ENCODE measurements at places on chromosomes 16 and 17.

DNA sequence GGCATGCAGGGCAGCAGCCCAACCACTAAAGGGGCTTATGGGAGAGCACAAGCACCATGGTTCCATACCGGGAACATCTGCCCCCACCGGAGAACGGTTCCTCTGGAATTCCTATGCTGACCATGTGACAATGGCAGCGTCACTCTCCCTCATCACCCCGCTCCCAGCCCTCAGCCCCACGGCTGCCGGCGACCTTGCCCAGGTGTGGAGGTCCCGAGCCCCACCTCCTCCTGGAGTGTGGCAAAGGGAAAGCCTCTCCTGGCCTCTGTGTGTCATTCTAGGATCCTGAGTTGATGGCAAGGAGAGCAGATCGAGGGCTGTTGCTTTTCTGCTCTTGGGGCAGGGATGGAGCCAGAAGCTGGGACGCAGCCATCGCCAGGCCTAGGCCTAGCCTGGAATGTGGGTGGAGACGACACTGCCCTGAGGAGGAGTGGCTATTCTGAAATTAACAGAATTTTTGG lies 17.8 kb upstream of the RNPS1 start:
- DNase-seq, result no peak

DNA sequence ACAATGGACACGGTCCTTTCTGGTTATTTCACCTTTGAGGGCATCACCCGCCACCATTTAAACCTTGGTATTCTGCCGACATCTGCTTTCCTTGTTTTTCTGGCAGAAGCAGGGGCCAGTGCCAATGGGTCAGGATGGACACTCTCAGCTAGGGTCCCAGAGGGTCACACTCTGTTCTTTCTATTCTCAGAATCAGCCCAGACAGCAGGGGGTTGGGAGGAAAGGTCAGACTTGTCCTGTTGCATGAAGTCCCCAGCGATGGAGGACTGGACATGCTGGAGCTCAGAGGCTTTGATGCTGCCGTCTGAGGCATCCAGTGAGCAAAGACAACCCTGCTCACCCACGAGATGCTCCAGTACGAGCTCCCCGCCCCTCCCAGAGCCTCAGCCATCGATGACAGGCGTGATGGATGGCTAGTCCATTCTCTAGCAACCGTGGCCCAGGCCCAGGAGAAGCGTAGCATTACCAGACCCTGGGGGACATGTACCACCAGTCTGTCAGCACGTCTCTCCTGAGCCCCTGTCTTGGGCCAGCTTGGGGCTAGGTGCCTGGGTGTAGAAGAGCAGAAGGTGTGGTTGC lies 62.0 kb downstream of the FOXL1 start:
- DNase-seq, result no peak

DNA sequence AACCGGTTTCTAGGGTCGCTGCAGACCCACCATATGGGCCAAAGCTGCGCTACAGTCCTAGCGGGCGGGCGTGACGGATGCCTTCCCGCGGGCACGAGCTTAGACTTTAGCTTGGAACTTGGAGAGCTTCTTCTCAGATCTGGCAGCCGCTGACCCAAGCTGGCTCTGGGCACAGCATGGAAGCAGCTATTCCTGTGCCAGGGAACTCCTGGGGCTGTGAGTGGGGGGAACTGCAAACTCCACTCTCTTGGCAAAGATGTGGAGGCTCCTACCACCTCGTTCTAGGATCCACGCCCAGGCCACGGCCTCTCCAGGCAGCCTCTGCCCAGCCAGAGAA lies 8.8 kb downstream of the FAAP100 start:
- DNase-seq, result no peak

- DNase-seq, result no peak
These were observed 72.1 kb downstream of the BANP start for GRCh38 chr16:88023366-88023765.

GRCh38 chr16:11494433-11494832 lies 92.3 kb downstream of the LITAF start:
- DNase-seq, result no peak

DNA sequence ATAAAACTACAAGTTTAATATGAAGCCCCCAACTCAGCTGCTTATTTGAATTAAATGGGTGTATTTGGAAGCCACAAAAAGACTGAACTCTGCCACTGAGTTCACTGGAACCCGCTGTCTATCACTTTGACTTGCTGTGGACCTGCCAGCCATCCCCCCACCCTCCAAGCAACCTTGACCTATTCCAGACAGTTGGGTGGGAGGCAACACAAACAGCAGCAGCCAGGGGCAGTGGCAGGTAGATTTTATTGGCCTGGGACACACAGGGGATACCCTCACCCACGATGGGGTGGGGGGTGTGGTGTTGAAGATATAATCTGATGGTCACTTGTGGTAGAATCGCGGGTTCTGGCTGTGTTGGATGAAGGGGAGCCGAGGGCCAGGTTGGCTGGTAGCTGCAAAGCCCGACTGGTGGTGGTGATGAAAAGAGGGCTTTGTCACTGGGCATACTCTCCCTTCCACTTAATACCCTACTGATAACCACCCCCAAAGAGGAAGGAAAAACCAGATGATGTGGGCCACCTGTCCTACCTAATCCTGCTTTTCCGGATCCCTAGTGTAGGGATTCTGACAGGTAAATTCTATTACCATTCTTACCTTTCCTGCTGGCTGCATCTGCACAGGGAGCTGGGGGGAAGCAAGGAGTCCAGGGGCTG lies 2.6 kb downstream of the GPS2 start:
- no peak for DNase-seq

- DNase-seq, result no peak
These were observed 26.2 kb upstream of the IRF8 start for GRCh38 chr16:85872734-85873133.

DNA sequence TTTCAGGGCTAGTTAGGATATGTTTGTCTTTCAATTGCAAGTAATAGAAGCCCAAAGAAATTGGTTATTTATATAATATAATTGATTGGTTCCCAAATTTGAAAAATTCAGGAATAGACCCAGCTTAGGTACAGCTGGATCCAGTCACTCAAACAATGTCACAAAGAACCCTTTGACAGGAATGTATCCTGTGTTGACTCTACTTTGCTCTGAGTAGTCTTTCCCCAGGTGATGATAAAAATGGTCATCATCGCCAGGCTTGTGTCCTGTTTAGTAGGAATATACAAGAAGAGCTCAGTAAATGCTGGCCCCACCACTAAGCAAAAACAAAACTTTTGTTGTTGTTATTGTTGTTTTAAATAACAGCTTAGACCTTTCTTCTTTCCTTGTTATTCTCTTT lies 35.0 kb downstream of the MAPT start:
- no peak for DNase-seq

GRCh38 chr17:78883089-78883532 lies 19.9 kb downstream of the CEP295NL start:
- no peak for DNase-seq

GRCh38 chr17:53543472-53543871 lies 279.3 kb upstream of the KIF2B start:
- no peak for DNase-seq

- DNase-seq, result peak; percentile 81
These were observed 647 bp downstream of the UNK start for GRCh38 chr17:75785016-75785890.

GRCh38 chr16:71473891-71474290 lies 11.8 kb upstream of the ZNF23 start:
- DNase-seq, result no peak

DNA sequence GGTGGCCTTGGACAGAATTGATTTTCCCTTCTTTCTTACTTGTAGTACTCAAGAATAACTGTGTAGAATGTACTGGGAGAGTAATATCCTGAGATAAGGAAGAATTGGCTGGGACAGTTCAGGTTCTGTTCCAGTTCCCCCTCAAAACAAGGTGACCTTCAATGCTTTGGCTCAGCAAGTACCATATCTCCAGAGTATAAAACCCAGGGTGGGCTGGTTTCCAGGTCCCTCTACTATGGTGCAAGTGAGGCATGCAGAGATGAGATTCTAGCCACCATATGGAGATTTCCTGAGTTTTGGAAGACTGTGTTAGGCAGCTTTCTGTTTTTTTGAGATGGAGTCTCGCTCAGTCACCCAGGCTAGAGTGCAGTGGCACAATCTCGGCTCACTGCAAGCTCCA lies 18.1 kb upstream of the DLX3 start:
- DNase-seq, result no peak

GRCh38 chr16:74462361-74462760 lies 41.1 kb upstream of the CLEC18B start:
- DNase-seq, result no peak

DNA sequence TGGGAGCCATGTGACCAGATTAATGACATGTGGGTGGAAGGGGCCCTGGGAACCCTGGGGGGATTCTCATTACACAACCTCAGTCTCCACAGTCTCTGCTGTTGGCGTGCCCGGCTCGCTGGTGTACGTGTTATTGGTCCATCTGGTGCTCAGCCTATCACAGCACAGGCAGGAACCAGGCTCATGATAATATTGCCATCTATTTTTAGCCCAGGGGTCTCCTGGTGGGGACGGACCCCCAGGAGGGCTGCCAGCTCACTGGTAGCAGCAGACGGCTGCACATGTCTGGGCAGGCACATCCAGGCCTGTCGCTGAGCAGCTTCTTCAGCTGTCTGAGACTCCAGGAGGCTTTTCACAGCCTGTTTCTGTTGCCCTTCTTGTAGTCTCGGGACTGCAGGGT lies 123.8 kb downstream of the RAB11FIP4 start:
- no peak for DNase-seq

DNA sequence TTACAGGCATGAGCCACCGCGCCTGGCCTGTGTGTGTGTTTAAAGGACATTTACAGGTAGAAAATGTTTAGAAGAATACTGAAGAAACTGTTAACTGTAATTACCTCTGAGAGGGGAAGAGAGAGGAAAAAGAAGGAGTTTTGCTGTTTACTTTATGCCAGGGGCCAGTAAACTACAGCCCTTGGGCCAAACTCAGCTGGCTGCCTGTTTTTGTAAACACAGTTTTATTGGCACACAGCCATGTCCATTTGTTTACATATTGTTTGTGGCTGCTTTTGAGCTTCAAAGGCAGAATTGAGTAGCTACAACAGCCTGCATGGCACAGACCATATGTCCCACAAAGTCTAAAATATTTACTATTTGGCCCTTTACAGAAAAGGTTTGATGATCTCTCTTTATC lies 76.4 kb downstream of the GPR139 start:
- DNase-seq, result no peak

DNA sequence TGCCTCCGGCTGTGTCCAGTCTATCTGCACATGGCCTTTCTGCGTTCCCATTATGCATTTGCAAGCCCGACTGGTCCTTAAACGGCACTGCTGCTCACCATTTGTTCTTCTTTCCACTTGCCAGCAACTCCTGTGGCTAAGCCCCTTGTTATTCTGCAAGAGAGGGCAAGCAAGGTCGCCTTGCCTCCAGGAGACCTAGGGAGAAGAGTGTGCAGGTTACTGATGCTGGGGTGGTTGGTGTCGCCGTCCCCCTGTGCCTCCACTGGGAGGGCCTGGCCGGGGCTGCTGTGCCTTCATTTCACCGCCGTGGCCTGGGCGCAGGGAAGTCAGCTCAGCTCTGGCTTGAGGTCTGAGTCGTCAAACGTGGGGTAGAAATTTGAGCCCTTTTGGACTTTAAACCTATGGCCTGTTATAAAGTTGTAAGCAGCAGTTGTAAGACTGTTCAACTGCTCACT lies 12.7 kb downstream of the SLC6A4 start:
- DNase-seq, result no peak

- no peak for DNase-seq
These were observed 394.9 kb upstream of the SALL1 start for GRCh38 chr16:51545951-51546350.

GRCh38 chr17:63629627-63630026 lies 7.4 kb downstream of the MAP3K3 start:
- DNase-seq, result no peak

- no peak for DNase-seq
These were observed 5.4 kb downstream of the NTN1 start for GRCh38 chr17:9026741-9027140.

DNA sequence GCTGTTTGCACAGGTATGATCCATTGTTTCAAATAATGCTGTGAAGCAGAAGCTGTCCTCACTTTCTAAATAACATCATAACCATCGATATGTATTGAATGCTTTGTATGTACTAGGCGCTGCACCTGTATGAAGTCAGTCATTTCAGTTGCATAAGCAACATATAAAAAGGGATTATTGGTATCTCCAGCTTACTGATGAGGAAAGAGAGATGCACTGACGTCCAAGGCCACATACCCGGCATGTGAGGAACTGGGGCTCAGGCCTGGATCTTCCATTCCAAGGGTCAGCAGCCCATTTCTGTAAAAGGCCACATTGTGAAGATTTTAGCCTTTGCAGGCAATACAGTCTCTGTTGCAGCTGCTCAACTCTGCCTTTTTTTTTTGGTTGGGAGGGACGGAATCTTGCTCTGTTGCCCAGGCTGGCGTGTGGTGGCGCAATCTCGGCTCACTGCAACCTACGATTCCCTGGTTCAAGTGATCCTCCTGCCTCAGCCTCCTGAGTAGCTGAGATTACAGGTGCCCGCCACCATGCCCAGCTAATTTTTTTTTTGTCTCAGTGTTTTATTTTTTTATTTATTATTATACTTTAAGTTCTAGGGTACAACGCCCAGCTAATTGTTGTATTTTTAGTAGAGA lies 244.7 kb downstream of the MRTFB start:
- DNase-seq, result no peak

- DNase-seq, result no peak
These were observed 30.0 kb upstream of the PABPN1L start for GRCh38 chr16:88896238-88897070.

GRCh38 chr17:81419319-81419885 lies 24.1 kb downstream of the BAHCC1 start:
- DNase-seq, result no peak

DNA sequence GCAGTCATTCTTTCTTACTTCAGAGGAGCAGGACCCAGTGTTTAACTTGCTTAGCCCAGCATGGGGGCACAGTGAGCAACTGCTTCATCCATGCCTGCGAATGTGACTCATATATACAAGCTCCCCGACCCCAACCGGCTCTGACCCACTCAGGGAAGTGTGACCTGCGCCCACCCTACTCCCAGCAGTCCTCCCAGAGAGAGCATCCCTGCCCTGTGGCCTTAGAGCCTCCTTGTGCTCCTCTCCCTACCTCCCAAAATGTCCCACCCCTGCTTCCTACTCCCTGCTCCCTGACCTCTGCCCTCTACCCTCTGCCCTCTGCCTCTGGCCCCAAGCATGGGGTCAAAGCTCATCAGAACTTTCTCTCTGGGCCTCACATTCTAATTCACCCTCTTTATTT lies 46.9 kb upstream of the DLX4 start:
- no peak for DNase-seq

DNA sequence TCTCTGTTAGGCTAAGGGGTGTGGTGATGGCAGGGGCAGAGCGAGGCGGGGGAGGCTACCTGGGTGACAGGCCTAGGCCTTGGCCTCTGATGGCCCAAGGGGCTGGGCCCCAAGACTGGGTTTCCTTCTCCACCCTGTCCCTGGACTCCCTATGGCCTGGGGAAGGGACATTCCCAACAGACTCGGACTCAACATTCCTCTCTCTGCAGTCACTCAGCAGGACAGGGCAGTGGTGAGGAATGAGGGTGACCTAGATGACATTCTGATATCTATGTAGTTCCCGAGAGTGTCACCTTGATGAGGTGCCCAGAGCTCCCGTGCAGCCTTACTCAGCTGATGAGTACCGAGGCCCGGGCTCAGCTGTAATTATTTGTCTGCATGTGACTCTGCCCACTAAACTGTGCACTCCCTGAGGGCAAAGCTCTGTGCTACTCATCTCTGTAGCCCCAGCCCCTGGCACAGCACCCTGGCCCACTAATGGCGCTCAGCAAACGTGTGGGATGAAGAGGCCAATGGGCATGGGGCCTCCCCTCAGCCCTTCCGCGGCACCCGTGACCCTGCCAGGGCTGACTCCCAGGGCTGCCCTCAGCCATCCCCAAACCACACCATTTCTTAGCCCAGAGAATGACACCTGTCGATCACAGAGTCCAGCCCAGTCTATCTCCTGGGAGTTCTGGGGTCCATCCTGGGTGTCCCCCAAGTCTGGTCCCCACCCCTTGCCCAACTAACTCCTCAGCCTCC lies 2.2 kb downstream of the PLCD3 start:
- DNase-seq, result no peak
